RWPE2 (cell line): ENCODE measurements at places on chromosomes 7 and 10.

DNA sequence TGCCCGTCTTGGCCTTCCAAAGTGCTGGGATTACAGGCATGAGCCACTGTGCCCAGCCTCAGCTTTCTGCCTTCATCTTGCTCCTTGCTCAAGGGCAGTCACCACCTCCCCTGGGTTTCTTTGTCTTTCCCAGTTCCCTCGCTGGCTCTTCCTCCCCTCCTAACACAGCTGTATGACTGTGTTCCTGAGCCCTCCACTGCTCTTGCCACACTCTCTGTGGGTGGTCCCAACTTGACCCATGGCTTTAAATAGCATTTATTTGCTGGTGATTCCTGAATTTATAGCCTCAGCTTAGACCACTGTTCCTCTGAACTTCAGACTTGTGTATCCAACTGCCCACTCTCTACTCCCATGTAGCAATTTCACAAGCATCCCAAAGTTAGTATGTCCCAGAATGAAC, 181.3 kb downstream of the BAMBI start:
- DNase-seq: no peak

- DNase-seq: no peak
Observed at GRCh38 chr10:15864419-15864818, 4.1 kb upstream of the MINDY3 start.

GRCh38 chr10:96344178-96344577, 14.6 kb downstream of the OPALIN start:
- DNase-seq: no peak

- DNase-seq: no peak
Observed at GRCh38 chr10:125039354-125039769, 97.4 kb downstream of the ZRANB1 start.

- no peak for DNase-seq
Observed at GRCh38 chr7:148255333-148255732, 335.2 kb upstream of the C7orf33 start.

GRCh38 chr10:31829776-31830175, 98.9 kb downstream of the ARHGAP12 start:
- DNase-seq: no peak
